ENCODE measurements at places on chromosomes 16 and 17.

- no peaks in the 10 kb centered on the region for H3K36me3 ChIP-seq
- no peak overlapping the region for H3K4me3 ChIP-seq
- no peak overlapping the region for H3K27ac ChIP-seq
- H3K4me1 ChIP-seq: no peaks in the 10 kb centered on the region
- H3K27me3 ChIP-seq: peaks cover 6% of the 10 kb centered on the region
Observed at GRCh38 chr16:22624800-22625533, 114.3 kb downstream of the NPIPB5 start.

GRCh38 chr17:59680314-59680713 lies 26.9 kb downstream of the PTRH2 start:
- no peaks in the 10 kb centered on the region for H3K4me1 ChIP-seq
- H3K4me3 ChIP-seq: no peak overlapping the region
- no peak for DNase-seq

GRCh38 chr17:42270170-42270535 lies 6.0 kb downstream of the STAT5B start:
- H3K36me3 ChIP-seq: no peaks in the 10 kb centered on the region
- H3K27me3 ChIP-seq: no peaks in the 10 kb centered on the region
- H3K4me1 ChIP-seq: peaks cover 29% of the 10 kb centered on the region
- H3K4me3 ChIP-seq: no peak overlapping the region
- DNase-seq: no peak

DNA sequence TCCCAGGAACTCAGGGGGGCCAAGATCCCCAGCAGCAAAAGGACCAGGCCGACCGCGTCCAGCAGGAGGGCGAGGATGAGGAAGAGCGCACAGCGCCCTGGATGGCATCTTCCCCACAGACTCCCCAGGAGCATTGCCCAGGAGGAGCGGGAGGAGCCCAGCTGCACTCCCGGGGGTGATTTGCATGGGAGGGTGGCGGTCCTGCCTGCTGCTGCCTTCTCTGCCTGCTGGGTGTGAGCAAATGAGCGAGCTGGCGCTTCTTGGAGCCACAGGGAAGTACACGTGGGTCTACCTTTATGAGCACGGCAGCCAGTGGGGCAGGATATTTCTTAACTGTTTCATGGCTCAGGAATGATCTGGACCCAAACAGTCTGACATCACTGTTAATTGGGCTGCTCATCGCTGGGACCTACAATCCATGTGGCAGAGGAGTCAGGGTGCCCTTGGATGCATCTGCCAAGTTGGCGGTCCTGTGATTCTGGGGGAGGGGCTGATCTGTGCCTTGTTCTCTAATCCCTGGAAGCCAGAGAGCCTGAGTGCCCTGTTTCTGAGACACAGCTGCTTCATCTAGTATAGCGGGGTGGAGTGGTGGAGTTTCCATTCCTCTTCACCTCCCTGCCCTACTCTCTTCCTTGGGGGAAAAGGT lies at the start of gene TMEM238L:
Gene TMEM238L, minus strand, starts transcription at position 270 of the 646 bp plus-strand sequence. Its CDS starts 136 bp downstream, at position 134.
- peaks cover 8% of the 10 kb centered on the region for H3K4me1 ChIP-seq
- no peak within 1 kb of the TSS for H3K4me3 ChIP-seq
- H3K27me3 ChIP-seq: no peaks in the 10 kb centered on the region
- no peaks in the 10 kb centered on the region for H3K36me3 ChIP-seq
- no peak within 1 kb of the TSS for H3K27ac ChIP-seq
- no peak for DNase-seq

DNA sequence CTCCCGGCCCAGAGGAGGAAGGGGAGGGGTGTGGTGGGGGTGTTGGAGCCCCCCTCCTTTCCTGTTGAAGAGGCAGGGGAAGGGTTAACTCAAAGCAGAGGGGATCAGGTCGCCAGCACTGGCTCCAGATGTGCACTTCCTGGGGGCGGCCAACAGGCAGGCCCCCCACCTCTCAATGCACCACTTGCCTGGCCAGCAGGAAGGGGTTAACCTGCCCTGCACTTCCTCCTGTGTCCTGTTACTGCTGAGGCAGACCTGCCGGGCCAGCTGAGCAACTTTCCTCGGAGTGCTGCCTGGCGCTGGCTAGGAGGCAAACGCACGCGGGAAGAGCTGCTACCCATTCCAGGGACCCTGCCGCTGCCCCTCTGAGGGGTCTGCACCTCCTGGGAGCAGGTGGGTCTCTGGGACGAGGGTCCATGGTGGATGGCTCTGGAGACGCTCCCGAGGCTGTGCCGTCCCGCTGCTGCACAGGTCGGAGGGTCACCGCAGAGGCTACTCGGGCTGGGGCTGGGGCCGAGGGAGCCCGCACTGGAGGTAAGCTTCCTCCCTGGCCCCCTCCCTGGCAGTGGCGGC lies at the start of gene EPN3:
Gene EPN3, plus strand, starts transcription at position 284 of the 573 bp plus-strand sequence. CDS start 3,822 bp downstream, outside the sequence.
- H3K4me3 ChIP-seq: no peak within 1 kb of the TSS
- H3K27ac ChIP-seq: no peak within 1 kb of the TSS
- H3K27me3 ChIP-seq: peaks cover 72% of the 10 kb centered on the region
- no peak for DNase-seq
- H3K36me3 ChIP-seq: no peaks in the 10 kb centered on the region
- peaks cover 11% of the 10 kb centered on the region for H3K4me1 ChIP-seq
